ACHN (cell line): ENCODE measurements at places on chromosomes 13 and 19.

DNA sequence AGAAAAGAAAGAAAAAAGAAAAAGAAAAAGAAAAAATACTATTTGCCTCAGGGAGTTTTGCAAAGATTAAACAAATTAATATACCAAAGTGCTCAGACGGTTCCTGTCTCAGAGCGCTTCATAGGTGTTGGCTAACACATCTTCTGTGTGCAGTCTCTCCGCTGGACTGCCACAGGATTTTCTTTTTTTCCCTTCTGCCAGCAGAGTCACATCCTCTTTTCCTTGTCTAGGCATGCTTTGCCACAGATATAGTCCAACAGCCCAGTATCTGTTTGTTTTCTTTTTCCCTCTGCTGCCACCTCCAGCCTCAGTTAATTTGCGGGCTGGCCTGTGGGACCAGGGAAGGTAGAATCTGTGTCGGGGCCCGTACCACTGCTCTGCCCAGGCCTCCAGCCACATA, 3.4 kb upstream of the URAD start:
- no peak for DNase-seq

- DNase-seq: no peak
These were observed 780.2 kb upstream of the SLITRK1 start for GRCh38 chr13:84662491-84662890.

- no peak for DNase-seq
These were observed 857 bp downstream of the IER2 start for GRCh38 chr19:13150931-13151604.

DNA sequence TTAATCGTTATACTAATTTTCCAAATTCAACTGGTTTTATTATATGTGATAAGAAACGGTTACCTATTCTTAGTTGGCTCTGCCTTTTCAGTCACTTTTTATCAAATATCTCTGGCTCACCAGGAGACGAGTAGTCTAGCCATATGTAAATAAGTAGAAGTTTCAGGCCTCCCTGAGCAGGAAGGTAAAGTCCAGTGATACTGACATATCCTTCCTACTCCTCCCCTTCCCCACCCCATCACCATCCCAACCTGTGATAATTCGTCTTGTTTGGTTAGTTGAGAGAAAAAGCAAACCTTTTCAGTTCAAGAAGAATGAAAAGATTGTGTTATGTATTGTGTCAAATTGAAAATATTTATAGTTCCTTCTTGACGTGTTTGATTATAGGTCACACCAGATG, 53.9 kb downstream of the TM9SF2 start:
- DNase-seq: no peak

- peak; percentile 72 for DNase-seq
These were observed 37.5 kb downstream of the SUGP2 start for GRCh38 chr19:18995804-18996241.

- peak; percentile 13 for DNase-seq
These were observed 49.5 kb upstream of the FRY start for GRCh38 chr13:31982124-31982523.

- no peak for DNase-seq
These were observed 391.3 kb downstream of the EFNB2 start for GRCh38 chr13:106143930-106144709.

- DNase-seq: no peak
These were observed 1158.0 kb downstream of the EFNB2 start for GRCh38 chr13:105377452-105377851.

DNA sequence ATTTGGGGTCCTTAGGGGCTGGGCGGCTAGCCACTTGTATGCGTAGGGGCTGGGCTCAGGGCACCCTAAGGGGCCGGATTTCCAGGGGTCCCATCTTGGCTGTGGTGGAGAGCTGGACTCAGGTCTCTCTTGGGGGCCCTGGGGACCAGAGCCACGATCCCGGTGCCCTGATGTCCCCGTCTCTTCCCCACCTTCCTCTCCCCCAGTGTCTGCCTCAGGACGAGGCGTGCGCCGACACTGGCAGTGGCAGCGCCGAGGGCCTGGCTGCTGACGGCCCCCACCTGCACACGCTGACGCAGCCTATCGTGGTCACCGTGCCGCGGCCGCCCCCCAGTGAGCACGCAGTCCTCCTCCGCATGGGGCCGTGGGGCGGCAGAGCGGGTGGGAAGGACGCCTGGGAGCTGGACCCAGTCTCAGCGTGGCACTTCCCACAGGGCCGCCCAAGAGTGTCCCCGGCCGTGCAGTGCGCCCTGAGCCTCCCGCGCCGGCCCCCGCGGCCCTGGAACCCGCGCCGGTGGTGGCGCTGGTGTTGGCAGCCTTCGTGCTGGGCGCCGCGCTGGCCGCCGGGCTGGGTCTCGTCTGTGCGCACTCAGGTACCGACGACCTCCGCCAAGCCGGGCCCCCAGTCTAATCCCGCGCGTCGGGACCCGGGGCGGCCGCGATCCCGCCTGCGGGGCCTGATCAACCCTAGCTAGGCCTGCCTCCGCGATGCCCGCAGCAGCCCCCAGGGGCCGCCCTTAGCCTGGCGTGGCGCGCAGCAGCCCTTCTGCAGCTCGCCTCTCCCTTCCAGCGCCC, 2.7 kb upstream of the SNAPC2 start:
- peak; percentile 64 for DNase-seq

DNA sequence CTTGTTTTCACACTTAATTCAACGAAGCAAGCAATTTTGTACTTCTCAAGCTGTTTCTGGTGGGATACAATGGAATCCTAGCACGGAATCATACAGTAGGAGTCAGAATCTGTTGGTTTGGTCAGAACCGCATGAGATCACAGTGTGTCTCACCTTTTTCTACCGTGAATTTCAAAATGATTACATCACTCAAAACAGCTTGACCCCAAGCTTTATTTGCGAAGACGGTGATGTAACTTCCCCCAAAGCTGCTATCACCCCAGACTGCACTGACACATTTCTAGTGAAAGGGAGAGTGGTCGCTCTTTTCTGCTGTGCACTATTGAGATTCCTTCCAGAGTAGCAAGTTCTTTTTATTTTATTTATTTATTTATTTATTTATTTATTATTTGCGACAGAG, 9.6 kb downstream of the C19orf18 start:
- no peak for DNase-seq

GRCh38 chr19:33100894-33101644, 20.1 kb downstream of the GPATCH1 start:
- DNase-seq: no peak

DNA sequence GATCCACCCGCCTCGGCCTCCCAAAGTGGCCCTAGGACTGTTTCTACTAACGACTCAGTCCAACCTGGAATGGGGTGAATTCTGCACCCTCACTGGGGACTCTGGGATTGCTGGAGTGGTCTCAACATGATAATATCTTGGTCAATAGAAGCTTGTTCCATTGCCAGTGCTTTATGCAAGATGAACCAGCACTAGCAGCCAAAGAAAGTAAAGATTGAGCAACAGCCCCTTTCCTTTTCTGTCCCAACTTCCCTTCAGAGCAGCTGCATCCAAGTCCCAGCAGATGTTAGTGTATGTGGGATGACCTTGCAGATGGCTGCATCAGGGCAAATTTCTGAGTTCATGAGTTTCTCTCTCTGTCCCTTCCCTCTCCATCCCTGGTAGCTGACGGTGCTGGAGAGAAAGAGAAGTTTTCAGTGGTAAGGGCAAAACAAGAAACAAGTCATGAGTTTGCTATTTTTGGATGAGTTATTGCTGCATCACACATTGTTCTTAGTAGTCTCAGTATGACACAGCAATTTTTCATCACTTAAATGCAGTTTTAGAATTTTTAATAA, 183.6 kb upstream of the EDNRB start:
- DNase-seq: no peak

DNA sequence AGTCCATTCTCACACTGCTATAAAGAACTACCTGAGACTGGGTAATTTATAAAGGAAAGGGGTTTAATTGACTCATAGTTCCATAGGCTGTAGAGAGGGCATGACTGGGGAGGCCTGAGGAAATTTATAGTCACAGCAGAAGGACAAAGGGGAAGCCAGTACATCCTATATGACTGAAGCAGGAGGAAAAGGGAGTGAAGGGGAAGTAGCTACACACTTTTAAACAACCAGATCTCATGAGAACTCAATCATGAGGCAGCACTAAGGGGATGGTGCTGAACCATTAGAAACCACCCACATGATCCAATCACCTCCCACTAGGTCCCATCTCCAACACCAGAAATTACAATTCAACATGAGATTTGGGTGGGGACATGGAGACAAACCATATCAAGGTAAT, 209.1 kb downstream of the DIAPH3 start:
- no peak for DNase-seq

DNA sequence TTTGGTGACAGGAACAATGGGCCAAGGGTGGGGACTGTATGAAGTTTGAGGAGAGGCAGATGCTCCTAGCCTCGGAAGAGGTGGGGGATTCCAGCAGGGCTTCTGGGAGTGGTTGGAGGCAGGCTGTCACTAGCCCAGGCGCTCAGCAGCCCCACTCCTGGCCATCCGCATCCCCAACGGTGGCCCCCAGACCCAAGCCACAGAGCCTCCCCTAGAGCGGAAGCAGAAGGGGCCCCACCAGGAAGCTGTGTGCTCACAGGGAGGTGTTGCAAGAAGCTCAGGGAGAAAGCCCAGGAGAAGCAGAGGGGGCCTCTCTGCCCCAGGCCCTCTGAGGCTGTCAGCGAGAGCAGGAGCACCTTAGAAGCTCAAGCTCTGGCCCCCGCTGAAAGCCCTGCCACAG, 8.3 kb downstream of the PRAM1 start:
- no peak for DNase-seq

DNA sequence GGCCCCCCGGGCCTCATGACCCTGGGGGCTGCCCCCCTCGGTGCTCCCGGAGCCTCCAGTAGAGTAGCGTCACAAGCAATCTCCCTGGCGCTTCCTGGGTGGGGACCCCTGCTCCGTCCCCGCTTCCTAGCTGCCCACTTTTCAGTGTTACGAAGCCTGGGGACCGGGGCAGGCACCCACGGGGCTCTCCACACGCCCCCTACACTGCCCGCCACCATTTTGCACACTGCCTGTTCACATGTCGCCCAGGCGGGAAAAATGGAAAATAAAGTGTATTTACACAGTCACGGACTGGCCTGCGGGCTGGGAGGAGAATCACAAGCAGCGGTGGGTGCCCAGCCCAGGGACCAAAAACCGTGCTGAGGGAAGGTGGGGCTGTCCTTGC, 9.5 kb downstream of the PRR36 start:
- DNase-seq: no peak

DNA sequence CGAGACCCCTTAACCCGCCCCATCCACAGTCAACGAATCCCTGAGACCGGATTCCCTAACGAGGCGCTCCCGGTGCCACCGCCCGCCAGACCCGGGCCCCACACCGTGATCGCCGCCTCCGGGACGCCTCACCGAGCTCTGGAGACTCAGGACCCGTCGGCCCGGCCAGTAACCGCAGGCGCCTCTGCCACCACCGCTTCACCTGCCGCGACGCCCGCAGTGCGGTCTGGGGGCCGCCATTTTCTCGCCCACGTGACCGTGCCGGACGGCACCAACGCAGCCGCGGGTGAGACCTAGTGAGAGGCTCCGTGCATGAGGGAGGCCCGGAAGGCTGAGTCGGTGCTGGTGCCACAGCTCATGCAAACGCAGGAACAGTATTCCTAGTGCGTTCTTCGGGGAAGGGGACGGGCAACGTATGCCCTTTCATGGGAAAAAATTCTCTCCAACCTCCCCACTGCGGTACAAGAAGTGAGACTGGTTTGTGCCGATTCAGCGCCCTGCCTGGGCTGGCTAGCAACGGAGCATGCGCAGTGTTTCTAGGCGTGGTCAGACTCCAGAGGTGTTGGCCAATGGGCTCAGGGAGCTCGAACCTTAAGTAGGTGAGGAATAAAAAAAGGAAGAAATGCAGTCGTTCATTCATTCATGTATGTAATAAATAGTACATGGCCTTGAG, at the start of gene DOHH:
TSS of gene DOHH (minus strand) at position 246 of the 673 bp plus-strand sequence. CDS start 3,860 bp downstream, outside the sequence.
- peak; percentile 94 for DNase-seq

DNA sequence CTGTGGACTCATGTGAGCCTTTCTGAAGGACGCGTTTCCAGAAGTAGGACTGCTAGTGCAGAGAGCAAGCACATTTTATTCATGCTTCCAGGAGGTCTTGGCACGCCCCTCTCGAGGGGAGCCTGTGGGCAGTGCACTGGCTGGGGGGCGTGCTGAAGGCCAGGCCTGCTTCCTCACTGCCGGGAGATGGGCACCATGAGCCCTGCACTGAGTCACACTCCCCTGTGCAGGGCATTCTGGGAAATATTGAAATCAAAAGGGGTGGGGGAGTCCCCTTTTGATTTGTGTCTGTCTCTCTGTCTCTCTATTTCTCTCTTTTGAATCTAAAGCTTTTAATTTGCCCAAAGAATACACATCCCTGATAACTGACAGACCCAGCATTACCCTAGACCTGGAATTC, 34.0 kb downstream of the DPF1 start:
- no peak for DNase-seq

- no peak for DNase-seq
These were observed at the start of gene OSCAR for GRCh38 chr19:54100561-54100960. OSCAR (minus strand) TSS chr19:54100803; CDS start chr19:54100792, 11 bp downstream.

GRCh38 chr13:46134961-46135522, 30.2 kb upstream of the CPB2 start:
- no peak for DNase-seq

- no peak for DNase-seq
These were observed 175.5 kb downstream of the COL4A1 start for GRCh38 chr13:110131424-110131823.

- DNase-seq: no peak
These were observed 110.3 kb downstream of the NALCN start for GRCh38 chr13:101305981-101306411.

GRCh38 chr19:988081-988480, 3.9 kb downstream of the WDR18 start:
- DNase-seq: no peak

DNA sequence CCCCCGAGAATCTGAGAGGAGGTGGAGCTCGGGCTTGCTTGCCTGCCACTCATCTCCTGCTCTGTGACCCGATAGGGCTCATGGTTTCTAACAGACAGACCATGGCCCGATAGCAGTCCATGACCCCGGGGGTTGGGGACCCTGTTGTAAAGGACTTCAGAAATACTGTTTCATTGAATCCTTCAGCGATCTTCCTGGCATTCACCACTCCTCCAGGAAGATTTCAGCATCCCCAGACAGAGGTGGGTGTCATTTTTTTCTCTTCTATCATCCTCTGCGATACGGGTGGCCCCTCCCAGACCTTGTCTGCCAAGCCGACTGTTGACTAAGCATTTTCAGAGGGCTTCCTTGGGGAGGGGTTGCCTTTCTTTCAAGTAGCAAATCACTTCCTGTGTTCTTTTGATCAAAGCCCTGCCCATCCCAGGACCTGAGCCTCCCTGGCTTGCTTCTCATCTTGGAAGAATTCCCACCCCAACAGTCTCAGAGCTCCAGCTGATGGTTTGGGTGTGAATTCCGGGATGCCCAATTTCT, 1.7 kb downstream of the MYO1F start:
- no peak for DNase-seq

GRCh38 chr13:111484959-111485358, 164.5 kb downstream of the TEX29 start:
- DNase-seq: no peak
